ENCODE measurements at places on chromosomes 3 and 15.

- no peak for DNase-seq
These were observed 24.0 kb downstream of the LNP1 start for GRCh38 chr3:100425316-100425715.

GRCh38 chr3:66297900-66298299 lies 77.1 kb downstream of the SLC25A26 start:
- DNase-seq, result no peak

GRCh38 chr15:46848704-46849103 lies 868.6 kb upstream of the SEMA6D start:
- DNase-seq, result no peak

GRCh38 chr3:11643201-11643603 lies 513 bp downstream of the VGLL4 start:
- DNase-seq, result no peak

DNA sequence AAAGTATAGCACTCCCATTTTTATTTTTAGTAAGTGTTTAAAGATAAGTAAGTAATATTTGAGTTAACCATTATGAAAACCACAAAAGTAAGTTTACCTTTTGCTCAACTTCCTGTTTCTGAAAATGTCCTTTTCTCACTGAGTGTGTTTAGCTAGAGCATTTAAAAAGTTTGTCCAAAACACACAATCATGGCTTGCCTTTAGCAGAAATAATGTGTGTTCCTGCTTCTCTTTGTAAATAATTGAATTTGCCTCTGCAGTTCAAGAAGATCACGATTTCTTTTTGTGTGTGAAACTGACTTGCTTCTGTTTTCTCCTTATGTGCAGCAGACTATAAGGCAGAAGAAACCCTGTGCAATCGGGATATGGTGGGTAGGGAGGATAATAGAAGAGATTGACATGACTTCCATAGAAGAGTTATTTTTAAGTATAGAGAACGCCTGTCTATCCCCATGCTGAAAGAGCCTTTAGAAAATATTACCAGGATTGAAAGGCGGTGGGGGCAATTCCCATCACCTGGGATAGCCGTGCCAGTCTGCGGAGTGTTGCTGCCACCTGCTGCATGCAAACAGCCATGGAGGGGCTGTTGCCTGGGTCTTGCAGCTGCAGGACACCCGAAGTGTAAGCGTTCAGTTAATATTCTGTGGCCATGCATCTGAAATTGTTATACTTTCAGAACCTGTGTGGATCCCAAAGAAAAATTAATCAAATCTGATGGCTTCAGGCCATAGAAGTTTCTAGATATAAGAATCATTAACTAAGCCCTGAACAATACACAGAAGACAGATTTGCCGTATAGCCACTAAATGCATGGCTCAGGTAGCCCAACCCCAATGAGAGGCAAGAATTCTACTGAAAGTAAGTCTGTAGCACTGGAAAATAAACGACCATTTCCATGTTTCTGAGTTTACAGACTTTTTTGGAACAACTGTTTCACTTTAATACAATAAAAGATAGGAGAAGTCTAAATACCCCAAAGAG lies 2.4 kb upstream of the CD96 start:
- DNase-seq, result no peak

GRCh38 chr3:105868431-105868741 lies 426 bp downstream of the CBLB start:
- peak; percentile 28 for DNase-seq

DNA sequence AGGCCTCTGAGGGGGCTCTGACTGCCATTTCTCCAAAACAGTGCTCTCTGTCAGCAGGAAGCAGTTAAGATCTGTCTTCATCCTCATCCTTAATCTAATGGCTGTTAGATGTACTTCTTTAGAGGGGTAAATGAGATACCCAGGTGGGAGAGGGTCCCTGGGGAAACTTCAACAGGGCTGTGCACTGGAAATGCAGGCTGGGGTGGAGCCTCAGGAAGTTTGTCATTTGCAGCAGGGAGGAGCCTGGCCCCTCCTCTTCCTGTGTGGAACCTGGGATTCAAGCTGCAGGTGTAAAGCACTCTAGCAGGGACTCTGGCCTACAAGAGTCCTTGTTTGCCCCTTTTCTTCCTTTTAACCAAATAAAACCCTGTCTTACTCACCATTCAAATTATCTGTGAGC lies 1173.6 kb downstream of the OTOL1 start:
- no peak for DNase-seq

DNA sequence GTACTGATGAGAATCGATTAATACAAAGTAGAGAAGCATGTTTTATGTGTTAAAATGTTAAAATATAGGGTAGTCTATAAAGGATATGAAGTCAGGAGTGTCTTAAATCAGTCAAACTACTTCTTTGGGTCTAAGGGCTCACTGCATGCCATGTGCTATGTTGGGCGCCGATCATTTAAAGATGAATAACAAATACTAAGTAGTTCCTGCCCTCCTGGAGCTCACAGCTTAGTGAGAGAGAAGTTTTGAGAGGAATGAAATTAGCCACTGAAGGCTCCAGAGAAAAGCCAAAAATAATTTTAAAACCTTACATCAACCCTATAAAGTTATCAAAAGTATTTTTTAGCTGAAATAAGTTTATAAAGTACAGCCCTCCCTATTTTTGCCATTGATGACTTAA lies 44.5 kb downstream of the BLM start:
- DNase-seq, result no peak

- no peak for DNase-seq
These were observed 176.1 kb upstream of the THBS1 start for GRCh38 chr15:39404767-39405181.

GRCh38 chr3:30704931-30705890 lies 98.8 kb downstream of the TGFBR2 start:
- DNase-seq, result no peak

DNA sequence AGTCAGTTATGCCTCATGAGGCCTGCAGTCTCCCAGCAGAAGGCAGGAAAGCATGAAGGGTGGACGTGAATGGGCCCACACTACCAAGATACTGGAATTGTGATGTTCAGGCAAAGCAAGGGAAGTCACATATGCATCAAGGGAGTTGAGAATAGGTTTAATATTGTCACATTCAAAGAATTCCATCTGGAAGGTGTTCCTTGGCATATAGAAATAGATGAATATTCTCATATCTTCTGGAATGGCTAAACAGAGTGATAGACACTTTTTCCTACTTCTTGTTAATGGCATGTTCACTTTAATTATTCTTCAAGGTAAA lies 103.7 kb downstream of the CMSS1 start:
- no peak for DNase-seq

DNA sequence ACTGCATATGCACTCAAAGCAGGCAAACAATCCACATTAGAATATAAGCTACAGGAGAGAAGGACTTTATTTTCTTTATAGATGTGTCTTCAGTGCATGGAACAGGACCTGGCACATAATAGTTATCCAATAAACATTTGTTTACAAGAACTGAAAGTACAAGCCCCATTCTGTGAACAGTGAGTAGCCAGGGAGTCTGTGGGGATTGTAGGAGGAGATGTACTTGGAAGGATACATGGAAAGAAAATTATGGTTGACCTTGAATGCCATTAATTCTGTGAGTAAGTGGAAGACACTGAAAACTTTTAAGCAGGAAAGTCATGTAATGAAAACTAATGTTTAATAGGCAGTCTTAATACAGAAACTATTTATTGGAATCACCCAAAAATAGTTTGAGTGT lies 28.3 kb downstream of the MASP1 start:
- DNase-seq, result no peak

GRCh38 chr3:42013691-42014457 lies 52.0 kb upstream of the ULK4 start:
- no peak for DNase-seq

- no peak for DNase-seq
These were observed 168.3 kb downstream of the NEK10 start for GRCh38 chr3:27200721-27201489.

GRCh38 chr15:35320911-35321310 lies 225.1 kb downstream of the DPH6 start:
- no peak for DNase-seq

- DNase-seq, result no peak
These were observed 15.3 kb upstream of the EPHB3 start for GRCh38 chr3:184546252-184546651.

DNA sequence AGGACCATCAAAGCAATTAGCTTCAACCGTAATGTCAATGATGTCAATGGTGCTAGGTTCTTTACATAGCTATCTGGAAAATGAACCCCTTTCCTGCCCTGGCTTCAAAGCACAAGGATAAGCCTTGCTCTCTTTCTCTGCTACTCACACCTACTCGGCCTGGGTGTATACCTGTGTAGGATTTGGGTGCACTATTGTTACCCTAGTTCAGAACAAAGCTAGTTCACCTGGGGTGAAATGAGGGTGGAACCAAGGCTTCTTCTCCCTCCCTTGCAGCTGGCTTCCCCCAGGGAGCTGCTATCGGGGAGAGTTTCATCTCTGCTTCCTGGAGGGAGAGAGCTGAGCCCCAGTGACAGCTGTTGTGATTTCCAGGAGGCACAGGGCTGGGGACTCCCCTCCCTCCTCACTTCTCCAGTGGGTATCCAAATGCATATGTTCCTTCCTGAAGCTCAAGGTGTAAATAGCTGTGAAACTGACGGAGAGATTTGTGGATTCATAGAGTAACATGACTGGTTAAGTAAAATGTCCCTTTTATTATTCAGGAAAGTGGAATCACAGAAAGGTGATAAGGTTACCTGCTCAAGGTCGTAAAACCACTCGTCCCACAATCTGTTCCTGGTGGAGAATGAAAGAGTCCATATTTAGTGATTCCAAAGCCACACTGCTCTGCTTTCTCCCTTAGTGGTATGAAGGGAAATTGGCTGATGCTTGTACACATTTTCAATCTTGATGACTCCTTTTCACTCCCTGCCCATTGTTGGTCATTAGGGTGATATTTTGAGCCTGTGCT lies 11.8 kb upstream of the C3orf70 start:
- no peak for DNase-seq

- peak; percentile 70 for DNase-seq
These were observed 321.8 kb upstream of the STAC start for GRCh38 chr3:36058404-36059030.

DNA sequence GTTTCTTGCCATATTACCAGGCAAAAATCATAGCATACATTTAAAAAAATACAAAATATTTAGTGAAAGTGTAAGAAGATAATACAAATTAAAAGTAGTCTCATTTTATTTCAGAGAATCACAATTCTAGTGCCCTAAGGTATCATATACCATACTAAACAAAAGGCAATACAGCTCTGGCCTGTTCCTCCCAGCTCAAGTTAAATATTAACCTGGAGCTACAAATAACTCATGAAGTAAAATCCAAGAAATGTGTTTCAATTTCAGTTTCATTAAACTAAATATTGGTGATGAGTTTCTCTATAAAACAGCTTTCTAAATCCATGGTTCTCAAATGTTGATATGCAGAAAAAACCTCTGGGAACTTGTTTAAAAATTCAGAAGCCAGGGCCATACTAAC lies 67.7 kb downstream of the INO80 start:
- no peak for DNase-seq

DNA sequence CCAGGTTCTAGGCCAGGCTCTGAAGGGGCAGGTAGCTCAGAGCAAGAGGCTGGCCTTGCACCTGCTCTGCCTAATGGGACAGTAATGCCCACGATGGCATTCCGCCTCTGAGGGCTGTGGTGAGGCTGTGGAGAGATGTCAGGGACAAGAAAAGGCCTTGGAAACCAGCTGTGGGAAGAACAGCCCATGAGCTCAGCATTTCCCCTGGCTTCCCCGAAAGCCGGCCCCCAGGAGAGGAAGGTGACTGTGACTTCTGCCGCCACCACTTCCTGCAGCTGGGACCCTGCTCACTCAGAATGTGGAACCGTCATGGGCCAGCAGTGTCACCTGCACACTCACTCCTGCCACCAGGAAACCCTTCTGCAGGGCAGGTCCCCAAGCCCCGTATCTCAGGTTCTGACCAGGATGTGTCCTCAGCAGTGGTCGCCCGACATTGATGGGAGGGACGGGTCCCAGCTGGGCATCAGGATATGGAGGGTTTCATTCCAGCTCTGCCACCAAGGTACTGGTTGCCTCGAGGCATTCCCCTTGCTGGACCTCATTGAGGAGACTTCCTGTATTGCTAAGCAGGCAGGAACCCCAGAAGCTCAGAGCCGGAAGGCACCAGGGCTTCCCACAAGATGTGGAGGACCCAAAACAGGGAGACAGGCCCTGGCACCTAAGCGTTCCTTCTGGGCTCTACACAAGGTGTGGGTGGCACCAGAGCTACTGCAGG lies 30.7 kb downstream of the SEMA7A start:
- DNase-seq, result no peak

DNA sequence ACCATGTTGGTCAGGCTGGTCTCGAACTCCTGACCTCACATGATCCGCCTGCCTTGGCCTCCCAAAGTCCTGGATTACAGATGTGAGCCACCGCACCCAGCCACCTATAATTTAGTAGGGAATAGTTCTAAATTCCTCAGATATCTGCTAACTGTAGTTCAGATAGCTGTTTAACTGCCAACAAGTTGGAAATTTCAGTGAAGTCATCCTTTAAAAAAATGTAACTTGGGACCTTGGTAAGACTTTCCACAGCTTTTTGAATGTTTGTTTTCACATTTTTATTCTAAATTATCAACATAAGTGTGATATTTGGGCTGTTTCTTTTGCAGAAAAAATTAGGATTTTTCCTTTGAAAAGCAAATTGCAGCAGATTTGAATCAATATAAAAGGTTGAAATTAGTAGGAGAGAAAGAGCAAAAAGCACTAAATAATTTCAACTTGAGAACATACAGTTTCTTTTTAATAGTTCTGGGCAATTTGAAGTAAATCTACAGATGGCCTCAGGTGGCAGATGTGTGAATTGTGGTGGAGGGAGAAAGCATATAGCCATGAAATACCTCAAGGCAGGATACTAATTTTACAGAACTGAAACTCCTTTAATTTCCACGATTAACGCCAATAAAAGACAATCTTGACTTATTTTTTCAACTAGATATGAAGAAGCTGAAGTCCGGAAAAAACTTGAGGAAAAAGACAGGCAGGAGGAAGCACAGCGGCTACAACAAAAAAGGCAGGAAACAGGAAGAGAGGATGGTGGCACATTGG lies 34.3 kb downstream of the USP8 start:
- DNase-seq, result no peak

DNA sequence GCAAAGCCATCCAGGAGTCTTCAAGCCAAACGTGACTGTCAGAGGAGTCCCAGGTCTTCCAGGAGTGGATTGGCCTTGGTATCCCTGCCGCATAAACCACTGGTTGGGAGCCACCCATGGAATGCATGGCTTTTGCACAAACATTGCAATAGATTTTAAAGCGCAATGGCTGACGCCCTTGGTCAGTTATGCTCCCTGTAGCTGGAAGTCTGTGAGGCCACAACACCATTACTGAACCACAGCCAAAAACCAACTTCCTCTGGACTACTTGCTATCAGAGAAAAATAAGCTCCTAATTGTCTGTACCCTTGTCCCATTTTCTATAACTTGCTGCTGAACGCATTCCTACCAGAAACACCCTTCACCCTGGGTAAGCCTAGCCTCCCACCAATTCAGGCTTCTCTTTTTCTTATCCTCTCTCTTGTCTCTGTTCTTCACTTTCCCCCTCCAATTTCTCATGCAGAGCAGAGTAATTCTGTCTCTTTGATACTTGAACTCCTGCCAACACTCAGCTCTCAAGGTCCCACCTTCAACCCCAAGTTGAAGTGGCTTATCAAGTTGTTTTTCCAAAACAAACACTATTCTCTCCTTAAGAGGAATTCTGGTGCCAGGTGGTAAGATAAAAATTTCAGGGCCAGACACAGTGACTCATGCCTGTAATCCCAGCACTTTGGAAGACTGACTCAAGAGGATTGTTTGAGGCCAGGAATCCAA lies 176.4 kb upstream of the UBE2E1 start:
- DNase-seq, result peak; percentile 67
